ENCODE measurements at places on chromosomes 6 and 20.

GRCh38 chr20:63795178-63795830 is 35.8 kb downstream of the ZBTB46 start:
- DNase-seq: no peak

DNA sequence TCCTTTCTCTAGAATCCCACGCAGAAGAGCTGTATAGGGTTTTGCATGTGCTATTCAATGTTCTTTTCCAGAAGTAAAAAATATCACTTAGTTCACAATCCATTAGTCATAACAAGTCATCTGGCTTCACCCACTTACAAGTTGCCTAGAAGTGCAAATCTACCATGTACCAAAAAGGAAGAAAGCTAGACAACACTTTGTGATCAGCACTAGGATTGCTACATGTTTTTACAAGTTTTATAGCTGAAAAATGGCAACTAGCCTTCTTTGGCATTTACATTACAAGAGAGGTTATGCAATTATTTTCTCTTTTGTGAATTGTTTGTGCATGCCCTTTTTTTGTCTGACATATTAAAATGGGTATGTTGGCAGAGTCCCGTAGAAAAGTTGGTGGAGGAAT is 85.6 kb upstream of the PTPRK start:
- no peak for DNase-seq

- DNase-seq: no peak
Observed at GRCh38 chr6:105620878-105621277, 218.0 kb upstream of the PREP start.

- no peak for DNase-seq
Observed at GRCh38 chr20:37506152-37506725, 14.8 kb upstream of the NNAT start.

GRCh38 chr20:50218987-50219435 is 28.4 kb downstream of the CEBPB start:
- DNase-seq: peak; percentile 44

DNA sequence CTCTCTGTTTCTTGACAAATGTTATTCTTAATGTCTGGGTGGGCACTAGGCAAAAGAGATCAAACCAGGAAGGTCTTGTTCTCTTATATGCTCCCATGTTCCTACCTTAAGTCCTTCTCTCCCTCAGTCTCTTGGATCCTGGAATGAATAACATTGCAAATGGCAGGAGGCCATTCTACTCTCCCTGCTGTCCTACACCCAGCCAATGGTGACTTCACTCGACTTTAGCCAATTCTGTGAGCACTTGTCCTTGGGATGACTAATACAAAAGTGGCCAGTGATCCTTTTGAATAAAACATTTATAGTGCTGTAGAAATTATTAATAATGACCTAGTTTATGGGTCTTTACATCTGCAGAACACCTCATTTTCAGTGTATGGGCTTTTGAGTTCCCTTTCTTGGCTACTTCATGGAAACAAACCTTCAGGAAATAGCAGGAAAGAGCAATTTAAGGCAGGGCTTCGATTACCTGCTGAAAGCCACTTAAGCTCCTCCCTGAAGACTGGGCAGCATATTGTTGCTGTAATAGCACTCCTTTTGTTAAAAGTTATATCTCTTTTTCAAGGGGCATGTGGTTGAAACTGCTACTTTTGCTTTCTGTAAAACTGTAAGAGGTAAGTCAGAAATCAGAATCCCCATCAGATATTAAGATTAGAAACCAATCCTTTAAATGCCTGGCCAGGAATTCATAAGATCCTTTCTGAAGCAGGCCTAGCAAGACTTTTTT is 10.5 kb downstream of the OTOR start:
- DNase-seq: no peak

DNA sequence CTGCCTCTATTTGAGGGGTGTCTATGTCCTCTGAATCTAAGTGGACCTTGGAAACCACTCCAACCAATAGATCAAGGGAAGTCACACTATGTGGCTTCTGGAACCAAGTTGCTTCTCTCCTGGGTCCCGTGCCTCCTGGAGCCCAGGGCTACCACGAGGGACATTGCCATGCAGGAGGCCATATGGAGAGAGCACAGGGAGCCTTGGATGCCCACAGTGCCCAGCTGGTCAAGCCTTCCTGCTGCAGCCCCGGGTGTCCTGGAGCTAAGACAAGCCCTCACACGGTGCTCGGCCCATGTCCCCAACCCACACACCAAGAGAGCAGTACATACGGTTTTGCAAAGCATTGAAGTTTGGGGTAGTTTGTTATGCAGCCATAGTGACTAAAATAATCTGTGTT is 231.6 kb downstream of the SYNDIG1 start:
- DNase-seq: no peak

GRCh38 chr6:34174846-34175399 is 29.0 kb upstream of the GRM4 start:
- DNase-seq: no peak

- no peak for DNase-seq
Observed at GRCh38 chr6:41784581-41785171, 2.8 kb upstream of the TOMM6 start.

DNA sequence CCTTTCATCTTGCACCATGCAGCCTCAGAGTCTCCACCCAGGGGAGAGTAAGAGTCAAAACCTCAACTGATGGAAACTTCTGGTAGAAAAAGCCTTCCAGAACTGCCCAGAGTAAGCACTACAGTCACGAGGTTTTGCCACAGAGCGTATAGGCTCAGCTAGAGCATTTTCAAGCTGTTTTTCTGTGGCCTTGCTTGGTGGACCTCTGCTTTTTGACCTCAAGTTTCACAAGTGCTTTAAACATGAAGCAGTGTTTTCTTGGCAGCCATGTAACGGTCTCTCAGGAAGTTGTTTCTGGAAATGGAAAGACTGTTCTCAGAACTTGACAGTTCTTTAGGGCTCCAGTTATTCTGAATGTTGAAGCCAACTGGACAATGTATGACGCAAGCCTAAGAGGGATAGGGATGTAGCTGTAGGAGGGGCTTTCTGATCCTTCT is 146.5 kb downstream of the ZDHHC14 start:
- no peak for DNase-seq

- no peak for DNase-seq
Observed at GRCh38 chr6:90066697-90067096, 172.4 kb downstream of the GJA10 start.

- no peak for DNase-seq
Observed at GRCh38 chr6:43712579-43712978, 25.0 kb upstream of the MRPS18A start.

DNA sequence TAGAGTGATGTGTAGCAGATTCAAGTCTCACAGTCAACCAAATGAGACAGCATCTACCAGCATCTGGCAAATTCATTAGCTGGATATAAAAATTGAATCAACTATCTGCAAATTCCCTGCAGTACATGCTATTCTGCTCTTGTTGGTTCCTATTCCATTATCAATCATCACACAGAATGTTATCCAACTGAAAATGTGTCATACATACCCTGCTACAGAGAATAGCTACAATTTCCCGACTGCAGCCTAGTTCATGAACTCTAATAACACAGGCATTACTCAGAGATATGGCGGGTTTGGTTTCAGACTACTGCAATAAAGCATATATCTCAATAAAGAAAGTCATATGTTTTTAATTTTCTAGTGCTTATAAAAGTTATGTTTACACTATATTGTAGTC is 78.4 kb downstream of the AHI1 start:
- DNase-seq: no peak

DNA sequence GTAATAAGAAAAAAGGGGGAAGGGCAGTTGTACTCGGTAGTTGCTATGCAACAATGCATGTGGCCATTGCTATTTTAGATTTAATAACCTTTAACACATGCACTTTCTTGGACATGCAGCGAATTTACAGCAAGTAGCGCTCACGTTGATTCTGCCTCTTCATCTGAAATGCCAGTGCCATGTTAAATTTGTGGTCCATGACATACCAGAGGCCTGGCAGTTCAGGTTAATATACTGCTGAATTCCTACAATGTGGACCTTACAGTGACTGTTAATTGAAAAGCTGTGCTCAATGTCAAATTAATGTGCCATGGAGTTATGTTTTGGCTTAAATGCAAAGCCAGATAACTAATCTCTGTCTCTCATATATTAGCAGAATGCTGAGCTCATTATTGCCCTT is 699.7 kb downstream of the DOK5 start:
- DNase-seq: no peak

DNA sequence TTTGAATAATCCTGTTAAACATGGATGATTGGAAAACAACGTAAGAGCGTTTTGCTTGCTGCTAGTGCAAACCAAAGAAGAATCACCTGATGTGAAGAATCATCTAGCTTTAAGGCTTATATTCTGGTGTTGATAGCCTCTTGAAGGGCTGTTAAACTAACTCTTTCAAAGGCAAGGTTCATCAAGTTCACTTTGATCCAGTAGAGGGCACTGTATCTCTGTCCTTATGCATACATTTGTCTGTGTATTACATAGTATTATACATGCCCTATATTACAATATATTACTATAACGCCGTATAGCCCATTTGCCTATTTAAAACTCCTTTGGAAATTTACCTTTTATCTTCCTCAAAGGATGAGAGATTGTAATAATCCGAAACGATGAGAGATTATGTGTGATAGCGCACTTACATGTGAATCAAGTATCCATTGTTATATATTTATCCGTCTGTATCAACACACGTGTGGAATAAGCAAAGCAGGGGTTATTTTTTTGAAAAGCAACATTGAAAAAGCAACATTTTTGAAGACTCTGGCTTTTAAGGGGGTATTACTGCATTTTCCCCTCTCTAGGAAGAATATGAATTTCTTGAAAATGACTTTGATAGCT is 50.8 kb upstream of the NRN1 start:
- DNase-seq: no peak

GRCh38 chr6:12484519-12484918 is 194.4 kb downstream of the EDN1 start:
- DNase-seq: no peak
